ENCODE measurements at places on chromosomes 4 and X.

DNA sequence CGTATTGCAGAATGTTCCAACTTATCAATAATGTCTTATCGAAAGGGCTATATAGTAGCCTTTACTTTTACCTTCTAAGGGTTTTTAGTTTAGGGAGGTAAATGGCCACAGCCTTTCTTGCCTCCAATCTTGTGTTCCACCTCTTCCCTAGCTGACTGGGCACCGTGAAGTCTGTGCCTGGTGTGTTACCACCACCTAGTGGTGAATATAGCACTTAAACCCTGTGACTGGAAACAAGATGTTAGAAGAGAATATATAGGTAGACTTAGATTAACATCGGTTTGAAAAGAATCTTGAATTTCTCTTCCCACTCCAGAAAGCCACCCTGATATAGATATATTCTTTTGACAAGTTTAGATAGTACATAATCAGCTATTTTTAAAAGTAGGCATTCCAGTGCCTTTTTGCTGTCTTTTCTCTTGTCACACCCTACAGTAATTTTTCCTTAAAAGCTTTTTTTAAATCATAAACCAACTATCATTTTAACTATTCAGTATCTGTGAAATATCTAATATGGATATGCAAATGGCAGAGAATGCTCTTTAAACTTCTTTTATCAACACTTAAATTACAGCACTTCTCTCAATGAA, 27.8 kb upstream of the ADH7 start:
- DNase-seq = peak; percentile 76

DNA sequence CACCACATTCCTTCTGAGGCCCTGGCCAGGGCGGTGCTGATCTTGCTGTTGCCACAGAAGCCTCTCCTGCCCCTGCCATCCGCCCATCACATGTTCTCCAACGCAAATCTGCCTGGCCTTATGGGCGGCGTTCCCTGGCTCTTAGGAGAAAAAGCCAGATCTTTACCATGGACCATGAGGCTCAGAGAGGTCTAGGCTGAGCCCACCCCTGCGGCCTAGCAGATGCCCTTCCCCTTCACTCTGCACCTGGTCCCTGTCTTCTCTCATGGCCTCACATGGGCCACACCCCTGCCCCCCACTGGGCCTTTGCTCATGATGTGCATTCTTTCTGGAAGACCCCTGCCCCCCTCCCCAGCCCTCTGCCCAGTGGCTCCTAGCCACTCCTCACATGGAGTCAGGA, 78.5 kb downstream of the CRMP1 start:
- DNase-seq = no peak

GRCh38 chr4:2364654-2365053, 53.8 kb downstream of the ZFYVE28 start:
- no peak for DNase-seq

- no peak for DNase-seq
Observed at GRCh38 chr4:151025759-151026158, 10.7 kb upstream of the LRBA start.

- no peak for DNase-seq
Observed at GRCh38 chr4:125547836-125548235, 233.1 kb downstream of the FAT4 start.

DNA sequence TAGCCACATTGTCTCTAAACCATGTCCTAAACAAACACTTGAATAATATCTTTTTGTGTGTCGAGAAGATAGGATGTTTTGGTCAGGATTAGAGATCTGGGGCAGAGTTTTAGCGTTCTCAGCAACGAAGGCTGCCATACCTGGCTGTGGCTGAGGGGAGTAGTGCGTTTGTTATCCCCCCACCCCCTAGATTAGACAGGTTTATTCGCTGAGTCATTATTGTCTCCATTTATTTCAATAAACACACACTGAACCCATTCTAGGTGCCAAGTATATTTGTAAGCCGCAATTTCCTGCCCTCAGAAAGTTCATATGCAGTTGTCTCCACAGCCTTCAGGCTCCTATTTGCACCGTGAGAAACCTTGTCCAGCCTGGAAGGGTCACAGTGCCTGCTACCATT, 1684.8 kb upstream of the TENM3 start:
- no peak for DNase-seq

- no peak for DNase-seq
Observed at GRCh38 chr4:174707902-174708301, 121.1 kb downstream of the GLRA3 start.

- DNase-seq = no peak
Observed at GRCh38 chr4:21596521-21596920, 352.1 kb downstream of the KCNIP4 start.

DNA sequence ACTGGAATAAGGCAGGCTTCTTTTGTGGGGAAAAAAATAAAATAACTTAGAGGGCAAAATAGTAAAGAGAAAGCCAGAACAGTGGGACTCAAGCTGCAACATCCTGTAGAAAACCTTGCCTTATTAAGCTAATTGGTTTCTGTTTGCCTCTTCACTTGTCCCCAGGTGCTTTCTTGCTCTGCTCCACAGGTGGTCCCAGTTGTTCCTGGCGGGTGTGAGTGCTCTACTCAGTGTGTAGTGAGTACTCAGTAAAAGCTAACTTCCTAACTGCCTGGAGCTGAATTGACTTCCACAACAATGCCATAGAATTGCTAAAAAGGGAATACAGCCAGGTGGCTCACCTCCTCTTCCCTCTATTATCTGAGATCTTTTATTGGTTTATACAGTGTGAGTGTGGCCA, 930.2 kb downstream of the C4orf33 start:
- DNase-seq = no peak

DNA sequence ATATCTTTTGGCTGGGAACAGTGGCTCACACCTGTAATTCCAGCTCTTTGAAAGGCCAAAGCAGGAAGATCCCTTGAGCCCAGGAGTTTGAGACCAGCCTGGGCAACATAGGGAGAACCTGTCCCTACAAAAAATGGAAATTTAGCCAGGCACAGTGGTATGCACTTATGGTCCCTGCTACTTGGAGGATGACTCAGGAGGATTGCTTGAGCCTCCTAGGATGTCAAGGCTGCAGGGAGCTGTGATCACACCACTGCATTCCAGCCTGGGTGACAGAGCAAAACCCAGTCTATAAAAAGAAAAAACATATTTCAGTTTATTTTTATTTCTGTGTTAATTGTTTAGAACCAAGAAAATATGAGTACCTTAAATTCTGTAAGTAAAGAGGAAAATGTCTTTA, 123.7 kb downstream of the CBR4 start:
- no peak for DNase-seq

GRCh38 chr4:83189631-83190136, 75.2 kb upstream of the PLAC8 start:
- DNase-seq = no peak

DNA sequence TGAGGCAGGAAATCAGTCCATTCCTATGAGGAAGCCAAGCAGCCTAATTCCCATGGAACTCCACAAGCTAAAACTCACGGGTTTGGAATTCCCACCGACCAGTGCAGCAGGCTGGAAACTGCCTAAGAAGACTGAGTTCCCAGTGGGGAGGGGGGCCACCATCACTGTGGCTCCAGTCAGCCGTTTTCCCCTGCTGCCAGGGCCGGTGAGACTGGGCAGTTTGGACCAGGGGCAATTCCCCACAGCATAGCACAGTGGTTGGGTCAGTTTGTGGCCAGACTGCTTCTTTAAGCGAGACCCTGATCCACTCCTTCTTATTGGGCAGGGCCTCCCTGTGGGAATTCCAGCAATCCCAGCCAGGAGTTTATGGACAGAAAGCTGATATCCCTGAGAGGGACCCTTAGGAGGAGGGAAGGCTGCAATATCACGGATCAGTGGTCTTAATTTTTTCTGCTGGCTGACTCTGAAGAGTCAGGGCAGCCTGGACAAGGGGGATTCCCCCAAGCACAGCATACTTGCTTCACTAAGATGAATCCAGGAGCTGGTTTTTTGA, 20.7 kb downstream of the PAGE5 start:
- no peak for DNase-seq

DNA sequence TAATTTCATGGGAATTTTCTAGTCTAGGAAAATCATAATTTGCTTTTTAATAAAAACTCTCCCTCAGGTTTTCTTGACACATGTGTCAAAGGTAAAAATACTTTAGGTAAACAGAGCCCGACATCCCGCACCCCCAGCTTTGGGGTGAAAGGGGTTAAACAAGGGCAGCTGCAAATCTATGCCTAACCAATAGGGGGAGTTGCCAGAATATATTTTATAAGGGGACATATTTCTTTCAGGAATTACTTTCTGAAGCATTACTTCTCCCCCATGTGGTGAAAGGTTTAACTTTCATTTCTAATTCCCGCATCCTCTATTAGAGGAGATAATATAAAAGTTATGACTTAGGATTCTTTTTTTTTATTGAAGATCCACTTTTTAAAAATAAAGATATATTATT, 53.9 kb upstream of the HEPH start:
- no peak for DNase-seq

- DNase-seq = no peak
Observed at GRCh38 chr4:1241466-1241935, 7.4 kb downstream of the CTBP1 start.

- no peak for DNase-seq
Observed at GRCh38 chr4:41125558-41126311, 88.6 kb downstream of the APBB2 start.

DNA sequence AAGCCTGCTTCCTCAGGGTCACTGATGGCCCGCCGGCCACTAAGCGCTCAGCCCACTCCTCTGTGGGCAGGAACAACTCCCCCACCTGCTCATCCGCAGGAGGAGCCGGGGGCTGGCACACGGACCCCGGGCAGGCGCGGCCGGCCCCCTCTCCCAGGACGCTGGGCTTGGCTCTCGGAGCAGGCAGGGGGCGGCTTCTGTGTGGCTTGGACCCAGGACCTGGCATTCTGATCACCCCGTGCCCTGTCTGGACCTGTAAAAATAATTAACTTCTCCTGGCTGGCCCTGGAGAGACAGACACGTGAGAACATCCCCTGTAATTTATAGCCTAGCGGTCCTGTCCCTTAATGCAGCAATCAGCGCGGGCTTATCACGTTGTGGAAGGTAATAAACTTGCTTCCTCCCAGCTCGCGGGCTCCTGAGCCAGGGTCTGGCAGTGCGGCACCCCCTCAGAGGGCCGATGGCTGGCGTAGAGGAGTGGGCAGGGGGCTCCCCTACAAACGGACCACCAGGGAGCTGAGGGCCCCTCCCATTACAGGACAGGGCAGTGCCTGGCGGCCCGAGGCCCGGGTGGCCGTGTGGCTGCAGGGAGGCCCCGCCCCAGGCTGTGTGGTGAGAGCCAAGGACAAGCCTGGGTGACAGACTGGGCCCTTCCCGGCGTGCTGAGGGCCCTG, 84.5 kb upstream of the NKX1-1 start:
- DNase-seq = no peak

DNA sequence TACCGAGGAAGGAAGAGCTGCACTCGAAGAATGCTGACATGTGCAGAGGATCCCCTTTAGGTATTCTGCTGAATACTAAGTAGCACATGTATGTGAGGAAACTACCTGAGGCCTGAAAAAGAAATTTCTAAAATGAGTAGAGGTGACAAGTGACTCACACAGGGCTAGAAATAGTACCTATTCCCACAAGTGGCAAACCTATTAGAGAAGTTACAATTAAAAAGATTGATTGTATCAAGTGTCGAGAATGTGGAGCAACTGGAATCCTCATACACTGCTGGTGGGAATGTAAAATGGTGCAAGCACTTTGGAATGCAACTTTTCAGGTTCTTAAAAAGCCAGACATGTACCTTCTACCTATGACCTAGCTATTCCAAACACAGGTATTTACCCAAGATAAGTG, 47.4 kb downstream of the CCSER1 start:
- no peak for DNase-seq

DNA sequence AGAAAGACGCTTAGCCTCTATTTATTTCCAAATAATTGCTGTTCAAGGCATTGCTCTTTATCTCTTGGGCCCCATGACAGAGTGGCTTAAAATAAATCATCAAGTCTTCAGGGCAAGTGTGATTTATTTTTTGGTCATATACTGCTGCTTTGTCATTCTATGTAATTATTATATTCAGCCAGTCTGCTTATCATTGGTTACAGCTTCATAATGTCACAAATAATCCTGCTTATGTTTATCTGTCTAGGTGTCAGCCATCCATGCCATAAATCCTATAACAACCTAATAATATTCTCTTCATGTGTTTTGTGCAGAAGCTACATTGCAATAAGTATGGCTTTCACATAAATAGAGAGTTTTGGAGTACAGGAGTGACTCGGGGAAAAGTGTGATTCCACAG, 41.0 kb downstream of the HHIP start:
- DNase-seq = no peak

DNA sequence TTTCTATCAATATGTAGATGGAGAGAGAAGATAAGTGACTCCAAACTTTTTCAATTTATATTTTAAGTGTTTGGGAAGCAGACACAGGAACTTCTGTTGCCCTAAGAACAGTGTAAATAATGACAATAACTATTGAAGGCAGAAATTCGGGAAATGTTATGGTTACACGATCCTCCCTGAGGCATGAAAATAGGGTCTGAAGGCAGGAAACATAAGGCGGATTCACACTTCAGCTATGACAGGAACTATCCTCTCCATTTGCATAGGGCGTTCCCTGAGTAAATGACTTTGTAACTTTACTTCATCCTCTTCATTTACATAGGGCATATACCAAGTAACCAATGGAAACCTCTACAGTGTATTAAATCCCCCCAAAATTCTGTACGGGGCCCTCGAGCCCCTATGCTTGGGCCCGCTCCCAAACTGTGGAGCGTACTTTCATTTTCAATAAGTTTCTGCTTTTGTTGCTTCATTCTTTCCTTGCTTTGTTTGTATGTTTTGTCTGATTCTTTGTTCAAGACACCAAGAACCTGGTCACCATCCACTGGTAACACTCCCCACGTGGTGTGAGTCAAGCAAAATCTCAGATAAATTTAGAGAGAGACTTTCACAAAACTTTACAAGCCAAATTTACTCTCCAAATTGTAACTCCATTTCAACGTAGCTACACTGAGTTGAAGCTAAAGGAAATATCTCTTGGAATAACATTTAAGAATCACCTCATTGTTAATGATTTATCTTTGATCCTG, 2504.3 kb downstream of the ARAP2 start:
- DNase-seq = no peak

DNA sequence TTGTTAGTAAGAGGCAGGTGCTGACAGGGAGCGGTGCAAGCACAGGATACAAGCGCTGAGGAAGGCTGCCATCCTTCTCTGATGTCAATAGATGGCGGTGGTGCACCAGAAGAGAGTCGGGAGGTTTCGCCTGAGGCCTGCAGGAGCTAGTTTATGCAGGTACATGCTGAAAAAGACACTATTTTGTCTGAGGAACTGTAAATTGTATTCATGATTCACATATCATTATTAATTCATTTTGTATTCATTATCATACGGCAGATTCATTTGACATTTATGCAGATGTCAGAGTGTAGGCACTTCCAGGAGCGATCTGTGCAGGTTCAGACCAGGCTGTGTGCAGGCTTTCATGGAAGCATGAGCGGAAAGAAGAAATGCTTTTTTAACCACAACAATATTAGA, 824.0 kb downstream of the STIM2 start:
- DNase-seq = no peak
